GM12865 (cell line): ENCODE measurements at places on chromosomes 11 and 22.

- peak; percentile 97 for DNase-seq
These were observed 568 bp upstream of the KMT5B start for GRCh38 chr11:68213555-68214172.

DNA sequence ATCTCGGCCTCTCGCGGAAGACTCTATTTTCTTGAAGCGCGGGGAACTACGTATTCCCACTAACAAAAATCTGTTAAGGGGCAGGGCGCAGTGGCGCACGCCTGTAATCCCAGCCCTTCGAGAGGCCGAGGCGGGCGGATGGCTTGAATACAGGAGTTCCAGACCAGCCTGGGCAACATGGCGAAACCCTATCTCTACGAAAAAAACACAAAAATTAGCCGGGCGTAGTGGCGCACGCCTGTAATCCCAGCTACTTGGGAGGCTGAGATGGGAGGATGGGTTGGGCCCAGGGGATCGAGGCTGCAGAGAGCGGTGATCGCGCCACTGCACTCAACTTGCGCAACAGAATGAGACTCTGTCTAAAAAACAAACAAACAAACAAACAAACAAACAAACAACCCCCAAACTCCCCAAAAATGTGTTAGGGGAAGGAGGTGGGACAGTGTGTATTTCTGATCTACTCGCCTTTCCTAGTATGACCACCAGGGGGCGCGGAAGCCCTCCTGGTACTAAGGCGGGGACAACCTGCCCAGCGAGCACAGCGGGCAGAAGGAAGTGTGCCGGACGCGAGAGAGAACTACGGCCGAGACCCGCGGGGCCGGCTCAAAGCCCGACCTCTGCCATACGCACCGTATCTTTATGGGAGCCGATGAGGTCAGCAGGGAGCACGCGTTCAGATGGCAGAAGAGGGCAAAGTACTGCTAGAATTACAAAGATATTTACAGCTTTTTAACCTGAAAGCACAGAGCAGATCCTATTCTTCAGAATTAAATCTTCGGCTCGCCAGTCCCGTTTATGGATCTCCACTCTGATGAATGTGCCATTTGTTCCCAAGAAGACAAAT lies 1.3 kb upstream of the STX3 start:
- DNase-seq = peak; percentile 83

- DNase-seq = no peak
These were observed 83.3 kb upstream of the PRDM11 start for GRCh38 chr11:45062974-45063635.

DNA sequence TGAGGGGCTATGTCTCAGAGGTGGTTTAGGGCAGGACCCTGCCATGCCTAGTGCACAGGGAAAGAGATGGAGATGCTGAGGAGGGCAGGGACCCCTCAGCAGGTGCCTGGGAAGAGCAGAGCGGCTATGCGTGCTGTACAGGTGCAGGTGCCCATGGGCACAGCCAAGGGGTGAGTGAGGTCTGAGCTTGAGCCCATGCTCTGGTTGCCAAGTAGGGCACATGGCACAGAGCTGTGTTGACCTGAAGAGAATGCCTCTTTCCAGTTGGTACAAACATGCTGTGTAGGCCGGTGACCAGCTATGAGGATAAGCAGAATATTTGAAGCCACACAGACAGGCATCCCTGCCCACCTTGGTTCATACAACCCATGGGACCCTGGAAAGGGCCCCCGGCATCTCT lies 65.8 kb upstream of the NECTIN1 start:
- DNase-seq = no peak

DNA sequence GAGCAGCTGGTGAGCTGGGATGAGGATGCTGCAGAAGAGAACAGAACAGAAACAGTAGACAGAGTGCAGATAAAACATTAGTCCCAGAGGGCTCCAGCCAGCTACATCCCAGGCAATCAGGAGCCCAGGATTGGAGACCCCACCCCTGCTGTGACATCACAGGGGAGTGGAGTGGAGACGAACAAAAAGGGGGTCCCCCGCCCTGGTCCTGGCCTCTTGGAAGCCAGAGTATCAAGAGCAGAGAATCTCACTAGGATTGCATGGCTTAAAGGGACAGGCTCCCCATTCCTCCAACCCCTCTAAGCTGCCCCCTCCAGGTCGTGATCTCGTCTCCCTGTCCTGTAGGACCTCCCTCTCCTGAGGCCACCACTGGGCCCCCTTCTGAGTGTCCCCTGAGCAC lies at the start of gene P2RX3:
TSS of gene P2RX3 (plus strand) at position 211 of the 400 bp plus-strand sequence. CDS start 199 bp downstream, outside the sequence.
- DNase-seq = no peak

- no peak for DNase-seq
These were observed 100.8 kb downstream of the KIAA1671 start for GRCh38 chr22:25053153-25053805.

DNA sequence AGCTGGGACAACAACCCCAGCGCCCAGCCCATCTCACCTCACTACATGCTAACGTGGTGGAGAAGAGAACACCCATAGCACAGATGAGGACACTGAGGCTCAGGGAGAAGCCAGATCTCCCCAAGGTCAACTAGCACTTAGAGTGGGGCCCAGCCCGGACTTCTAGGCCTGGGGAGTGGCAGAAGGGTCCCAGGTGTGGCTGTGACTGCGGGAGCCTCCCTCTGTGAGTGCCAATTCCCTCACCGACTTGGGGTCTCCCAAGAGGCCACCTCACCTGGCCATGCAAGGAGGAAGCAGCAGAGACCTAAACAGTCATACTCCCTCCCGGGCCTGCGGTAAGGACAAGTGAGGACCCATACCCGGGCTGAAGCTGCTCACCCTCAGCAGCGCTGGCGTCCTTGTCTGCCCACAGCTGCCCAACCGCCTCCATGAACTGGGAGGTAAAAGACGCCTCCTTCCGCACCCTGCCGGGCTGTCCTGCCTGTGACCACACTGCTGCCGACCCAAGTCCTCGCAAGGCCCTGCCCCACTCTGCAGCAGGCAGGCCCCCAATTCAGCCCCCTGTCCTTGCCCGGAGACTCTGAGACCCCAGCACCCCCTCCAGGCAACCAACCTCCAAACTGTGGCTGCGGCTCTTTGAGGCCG lies 93.2 kb upstream of the RTL6 start:
- DNase-seq = no peak

GRCh38 chr11:72369743-72370142 lies 64.6 kb downstream of the CLPB start:
- no peak for DNase-seq

DNA sequence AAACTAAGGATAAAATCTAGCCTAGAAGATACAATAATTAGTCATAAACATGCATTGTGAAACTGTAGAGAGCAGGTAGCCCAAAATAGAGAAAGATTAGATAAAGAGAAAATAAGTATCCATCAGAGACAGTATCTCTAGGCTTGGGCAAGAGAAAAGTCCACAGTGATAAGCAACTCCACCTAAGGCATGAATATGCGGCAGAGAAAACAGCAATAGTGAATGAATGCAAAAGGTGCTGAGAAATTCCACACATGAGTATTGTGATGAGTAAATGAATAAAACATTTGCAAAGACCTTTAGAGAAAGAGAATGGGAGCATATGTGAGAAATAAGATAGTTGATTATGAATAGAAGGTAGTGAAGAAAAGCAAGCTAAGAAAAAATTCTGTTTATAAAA lies 8.7 kb downstream of the MS4A2 start:
- no peak for DNase-seq
